ENCODE measurements at places on chromosomes 6 and 20.

DNA sequence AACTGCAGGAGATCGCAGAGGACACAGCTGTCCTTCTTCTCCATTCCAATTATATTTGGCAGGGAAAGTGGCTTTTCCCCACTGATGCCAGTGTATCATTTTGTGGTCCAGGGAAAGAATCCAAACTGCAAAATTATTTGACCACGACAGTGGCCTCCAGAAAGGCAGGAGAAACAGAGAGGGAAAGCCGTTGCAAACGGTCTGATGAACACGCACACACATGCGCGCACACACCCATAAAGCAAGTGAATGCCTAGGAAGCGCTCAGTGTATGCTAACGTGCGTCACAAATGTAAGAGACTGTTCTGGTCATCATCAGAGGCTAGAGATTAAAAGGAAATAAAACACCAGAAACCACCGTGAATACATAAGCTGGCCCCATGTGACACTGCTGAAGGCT lies 54.0 kb downstream of the NPEPL1 start:
- DNase-seq = no peak

GRCh38 chr20:46351357-46352058 lies 43.2 kb upstream of the CDH22 start:
- DNase-seq = no peak

DNA sequence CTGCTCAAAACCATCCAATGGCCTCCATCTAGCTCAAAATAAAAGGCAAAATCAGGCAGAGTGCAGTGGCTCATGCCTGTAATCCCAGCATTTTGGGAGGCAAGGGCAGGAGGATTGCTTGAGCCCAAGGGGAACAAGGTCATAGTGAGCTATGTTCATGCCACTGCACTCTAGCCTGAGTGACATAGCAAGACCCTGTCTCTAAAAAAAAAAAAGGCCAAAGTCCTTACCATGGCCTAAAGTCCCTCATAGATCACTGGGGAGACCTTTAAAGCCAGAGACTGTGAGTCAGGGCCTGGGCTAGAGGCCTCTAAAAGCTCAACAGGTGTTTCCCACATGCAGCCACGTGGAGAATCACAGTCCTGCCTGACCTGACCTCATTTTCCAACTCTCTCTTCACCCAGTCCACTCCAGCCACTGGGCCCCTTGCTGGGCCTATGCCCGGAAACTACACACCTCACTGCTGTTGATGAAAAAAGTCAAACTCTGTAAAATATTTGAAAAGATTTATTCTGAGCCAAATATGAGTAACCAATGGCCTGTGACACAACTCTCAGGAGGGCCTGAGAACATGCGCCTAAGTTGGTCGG lies 28.2 kb upstream of the TAB2 start:
- DNase-seq = no peak

DNA sequence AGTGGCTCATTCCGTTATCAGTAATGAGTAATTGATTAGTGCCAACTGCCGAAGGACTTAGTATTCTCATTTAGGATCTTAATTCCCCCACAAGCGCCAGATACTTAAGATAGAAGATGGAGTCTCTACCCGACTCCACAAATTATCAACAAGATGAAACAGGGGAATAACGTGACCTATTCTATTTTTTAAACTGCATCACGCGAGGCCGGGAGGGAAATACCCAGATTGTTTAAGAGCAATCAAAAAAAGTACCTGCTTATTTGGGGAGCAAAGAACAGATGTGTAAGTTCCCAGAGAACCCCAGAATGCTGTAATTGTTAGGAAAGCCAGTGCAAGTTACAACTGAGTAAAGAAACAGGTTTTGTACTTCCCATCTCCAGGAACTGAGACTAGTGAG lies 1.1 kb upstream of the MAP3K5 start:
- no peak for DNase-seq

- DNase-seq = peak; percentile 26
Observed at GRCh38 chr6:30122515-30122914, 9.6 kb upstream of the TRIM31 start.

DNA sequence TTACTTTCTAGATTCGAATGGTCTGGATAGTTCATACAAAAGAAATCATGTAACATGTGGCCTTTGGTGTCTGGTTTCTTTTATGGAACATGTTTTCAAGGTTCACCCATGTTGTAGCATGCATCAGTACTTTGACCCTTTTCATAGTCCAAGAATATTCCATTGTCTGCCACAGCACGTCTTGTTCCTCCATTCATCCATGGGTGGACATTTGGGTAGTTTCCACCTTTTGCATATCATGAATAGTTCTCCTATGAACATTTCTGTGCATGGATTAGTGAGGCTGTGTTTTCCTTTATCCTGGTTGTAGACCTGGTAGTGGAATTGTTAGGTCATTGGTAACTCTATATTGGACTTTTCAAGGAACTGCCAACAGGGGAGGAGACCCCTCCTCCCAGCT lies 31.7 kb downstream of the GSTA3 start:
- no peak for DNase-seq

DNA sequence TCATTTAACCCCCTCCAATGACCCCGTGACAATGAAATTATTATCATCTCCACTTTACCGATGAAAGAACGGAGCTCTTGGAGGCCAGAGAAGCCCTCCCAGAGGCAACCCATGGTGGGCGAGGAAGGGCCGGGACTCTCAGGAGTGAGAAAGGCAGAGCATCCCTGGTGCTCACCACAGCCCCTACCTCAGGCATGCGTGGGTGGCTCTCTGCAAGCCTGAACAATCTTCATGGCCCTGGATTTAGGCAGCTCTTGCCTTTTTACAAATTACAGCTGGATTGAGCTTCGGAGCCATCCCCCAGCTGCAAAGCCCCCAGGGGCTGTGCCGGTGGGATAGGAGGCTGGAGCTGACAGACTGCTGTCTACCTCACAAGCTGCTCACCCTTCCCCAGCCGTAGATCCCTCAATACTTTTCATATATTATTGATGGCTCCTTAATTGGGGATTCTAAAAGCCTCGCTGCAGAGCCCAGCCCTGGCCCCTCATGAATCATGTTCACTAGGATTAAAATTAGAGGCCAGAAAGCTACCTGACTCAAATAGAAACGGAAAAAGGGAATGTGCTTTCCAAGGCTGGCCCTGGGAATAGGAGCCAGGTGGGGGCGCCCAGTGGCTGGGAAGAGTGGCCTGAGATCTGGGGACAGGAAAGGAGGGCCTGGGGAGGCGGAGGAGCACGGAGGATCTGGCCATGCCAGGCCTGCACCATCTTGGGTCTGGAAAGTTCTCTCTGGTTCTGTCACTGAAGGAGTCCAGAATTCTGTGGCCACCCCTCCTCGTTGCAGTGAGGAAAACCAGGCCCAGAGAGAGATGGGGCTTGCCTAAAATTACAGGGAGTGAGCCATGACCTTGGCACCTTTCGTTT lies 29.1 kb downstream of the CPNE5 start:
- DNase-seq = no peak

DNA sequence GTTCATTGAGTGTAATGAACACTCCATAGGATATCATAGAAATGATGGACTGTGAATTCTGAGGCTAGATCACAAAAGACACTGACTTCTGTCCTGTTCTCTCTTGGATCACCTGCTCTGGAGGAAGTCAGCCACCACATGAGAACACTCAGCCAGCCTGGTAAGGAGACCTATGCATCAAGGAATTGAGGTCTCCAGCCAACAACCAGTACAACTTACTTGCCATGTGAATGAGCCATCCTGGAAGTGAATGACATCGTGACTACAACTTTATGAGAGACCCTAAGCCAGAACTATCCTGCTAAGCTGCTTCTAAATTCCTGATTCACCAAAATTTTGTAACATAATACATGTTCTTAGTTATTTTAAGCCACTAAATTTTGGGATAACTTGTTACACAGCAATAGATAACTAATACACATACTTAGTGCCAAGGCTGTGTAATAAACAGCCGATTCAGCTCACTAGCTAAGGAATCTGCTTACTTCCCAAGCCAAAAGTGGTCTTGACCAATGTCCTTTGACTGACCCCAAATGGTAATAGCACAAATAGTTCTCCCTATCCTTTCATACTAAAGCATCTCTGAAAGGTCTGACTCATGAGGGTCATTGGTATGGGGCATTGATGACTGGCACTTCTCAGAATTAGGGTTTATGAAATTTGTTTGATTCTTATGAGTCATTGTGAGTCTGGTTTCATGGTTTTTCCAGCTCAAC lies 6.9 kb upstream of the CTNNBL1 start:
- DNase-seq = no peak

DNA sequence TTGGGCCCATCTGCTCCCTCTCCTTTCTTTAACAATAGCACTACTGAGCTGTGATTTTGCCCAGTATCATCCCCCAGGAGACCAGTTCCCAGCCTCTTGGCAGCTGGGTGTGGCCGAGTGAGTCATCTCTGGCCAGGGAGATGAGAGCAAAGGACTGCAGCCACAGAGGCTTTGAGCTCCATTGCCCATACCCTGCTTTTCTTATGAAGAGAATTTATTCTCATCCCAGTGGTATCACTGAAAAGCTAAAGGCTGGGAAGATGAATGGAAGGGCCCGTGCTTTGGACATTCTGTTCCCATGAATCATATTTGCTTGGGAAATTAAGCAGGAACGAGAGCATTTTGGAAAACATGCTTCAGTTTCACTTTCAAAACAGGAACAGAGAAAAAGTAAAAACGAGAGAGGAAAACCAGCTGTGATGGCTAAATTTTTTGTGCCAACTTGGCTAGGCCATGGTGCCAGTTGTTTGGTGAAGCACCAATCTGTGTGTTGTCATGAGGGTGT lies 14.9 kb downstream of the CST3 start:
- DNase-seq = peak; percentile 61

- no peak for DNase-seq
Observed at GRCh38 chr6:93123585-93123984, 295.8 kb downstream of the EPHA7 start.

DNA sequence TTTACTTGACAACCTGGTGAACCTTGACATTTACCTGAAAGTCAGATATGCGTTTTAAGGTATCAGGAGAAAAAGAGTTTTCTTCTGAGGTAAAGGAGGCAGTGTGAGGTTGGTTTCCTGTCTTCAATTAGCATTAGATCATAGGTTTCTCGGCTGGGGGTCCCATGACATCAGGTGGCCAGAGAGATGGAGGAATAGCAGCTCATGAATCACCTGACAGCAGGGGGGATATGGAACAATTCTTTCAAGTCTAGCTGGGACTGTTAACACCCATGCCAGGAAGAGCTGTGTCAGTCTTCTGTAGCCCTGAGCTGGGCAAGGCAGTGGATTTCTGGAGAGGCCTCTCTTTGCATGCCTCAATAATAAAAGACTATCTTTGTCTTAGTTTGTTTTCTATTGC lies 108.0 kb upstream of the TMEM170B start:
- no peak for DNase-seq

- DNase-seq = no peak
Observed at GRCh38 chr6:35412102-35412501, 40.0 kb upstream of the FANCE start.

DNA sequence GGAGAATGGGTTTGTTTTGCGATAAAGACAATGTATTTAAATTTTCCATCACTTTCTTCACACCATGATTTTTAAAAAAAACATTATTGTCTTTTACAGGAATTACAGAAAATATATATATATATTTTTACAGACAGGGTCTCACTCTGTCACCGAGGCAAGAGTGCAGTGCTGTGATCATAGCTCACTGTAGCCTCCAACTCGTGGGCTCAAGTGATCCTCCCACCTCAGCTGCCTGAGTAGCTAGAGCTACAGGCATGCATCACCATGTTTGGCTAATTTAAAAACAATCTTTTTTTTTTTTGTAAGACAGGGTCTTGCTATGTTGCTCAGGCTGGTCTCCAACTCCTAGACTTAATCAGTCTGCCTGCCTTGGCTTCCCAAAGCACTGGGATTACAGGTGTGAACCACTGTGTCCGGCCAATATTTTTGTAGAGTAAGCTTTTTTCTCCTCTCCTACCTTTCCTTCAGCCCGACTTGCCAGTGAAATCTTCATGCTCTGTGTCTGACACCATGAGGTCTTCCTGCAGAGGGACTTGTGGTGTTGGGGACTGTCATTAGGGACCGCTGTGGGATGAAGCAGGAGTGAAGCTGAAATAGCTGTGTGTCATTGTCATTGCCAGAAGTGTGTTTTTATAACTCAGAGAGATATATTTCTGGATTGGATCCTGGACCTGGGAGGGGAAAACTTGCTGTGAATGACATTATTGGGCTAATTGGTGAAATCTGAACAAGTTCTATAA lies 13.2 kb downstream of the DSP start:
- no peak for DNase-seq

GRCh38 chr20:38132156-38132909 lies 32.7 kb downstream of the TGM2 start:
- DNase-seq = no peak

DNA sequence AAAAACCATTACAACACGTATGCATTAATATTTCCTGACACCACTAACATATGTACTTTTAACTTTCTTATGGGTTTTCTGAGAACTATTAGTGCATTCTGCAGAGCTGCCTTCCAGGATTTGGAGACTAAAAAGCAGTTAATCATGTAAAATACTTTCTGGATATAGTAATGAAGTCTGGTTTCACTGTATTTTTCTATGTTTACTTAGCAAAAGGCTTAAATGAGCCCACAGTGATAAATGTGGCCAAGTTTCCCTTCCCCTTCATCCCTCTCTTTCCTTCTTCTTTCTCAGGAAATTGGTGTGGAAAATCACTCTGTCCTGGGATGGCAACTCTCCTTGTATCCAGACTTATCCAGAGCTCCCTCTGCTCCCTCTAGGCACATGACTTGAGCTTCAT lies 29.7 kb upstream of the ENPP1 start:
- DNase-seq = no peak

GRCh38 chr6:37822851-37823682 lies 3.5 kb downstream of the ZFAND3 start:
- DNase-seq = peak; percentile 34

DNA sequence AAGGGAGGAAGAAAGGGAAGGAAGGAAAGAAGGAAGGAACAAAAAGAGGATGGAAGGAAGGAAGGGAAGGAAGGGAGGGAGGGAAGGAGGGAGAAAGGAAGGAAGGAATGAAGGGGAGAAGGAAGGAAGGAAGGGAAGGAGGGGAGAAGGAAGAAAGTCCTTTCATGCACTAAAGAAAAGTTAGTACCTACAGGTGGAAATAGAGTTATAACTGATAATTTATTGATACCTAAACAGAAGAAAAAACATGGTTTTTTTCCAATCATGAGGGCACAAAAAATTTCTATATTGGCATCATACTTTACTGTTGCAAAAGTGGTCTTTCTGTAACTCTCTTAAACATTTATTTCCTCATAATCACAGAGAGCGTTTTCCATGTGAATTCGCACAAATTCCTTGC lies 659.4 kb downstream of the MAFB start:
- no peak for DNase-seq

- no peak for DNase-seq
Observed at GRCh38 chr6:23797041-23797440, 329.0 kb upstream of the NRSN1 start.

DNA sequence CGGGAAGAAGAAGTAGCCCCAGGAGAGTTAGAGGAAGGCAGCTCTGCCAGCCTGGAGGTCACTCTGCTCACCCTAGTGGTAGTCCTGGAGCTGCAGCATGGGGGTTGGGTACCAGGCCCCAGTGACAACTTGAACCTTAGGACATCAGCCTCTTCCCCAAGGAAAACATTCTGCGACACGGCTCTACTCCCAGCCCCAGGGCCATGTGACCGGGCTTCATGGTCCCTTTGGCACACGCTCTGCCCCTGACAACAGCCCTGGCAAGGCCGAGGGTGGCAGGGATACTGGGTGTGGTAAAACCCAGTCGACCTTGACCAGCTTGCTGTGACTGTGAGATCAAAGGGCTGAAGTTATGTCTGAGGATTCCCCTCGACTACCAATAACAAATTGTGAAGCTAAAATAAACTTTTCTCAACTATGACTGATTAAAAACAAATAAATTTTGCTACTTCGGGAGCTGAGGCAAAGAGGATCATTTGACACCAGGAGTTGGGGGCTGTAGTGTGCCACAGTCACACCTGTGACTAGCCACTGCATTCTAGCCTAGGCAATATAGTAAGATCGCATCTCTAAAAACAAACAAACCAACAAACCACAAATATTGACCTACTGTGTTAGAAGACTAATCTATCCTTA lies 24.4 kb upstream of the ARID1B start:
- DNase-seq = no peak

Measured in epithelial cell of prostate (primary cell).